ENCODE measurements at places on chromosomes 5 and 9. TPM values are rescaled to one million over a fixed set of nuclear protein-coding genes. Genes with fewer than 3 reads are reported as not detected.

The MRPS2 gene
- 34.1 TPM for total RNA-seq

The FGD3 gene
- 0.16 TPM for total RNA-seq

The PIP5K1B gene
- not detected for total RNA-seq

The ESM1 gene
- 0.73 TPM for total RNA-seq

The HSPB3 gene
- total RNA-seq, result 5.8 TPM

The CCDC171 gene
- 2.4 TPM for total RNA-seq

All from hair follicle dermal papilla cell (primary cell).